ENCODE measurements at places on chromosomes 4 and X.

GRCh38 chr4:8176547-8177399 lies 18.2 kb upstream of the ABLIM2 start:
- peak; percentile 72 for DNase-seq

- no peak for DNase-seq
These were observed 43.3 kb upstream of the STX18 start for GRCh38 chr4:4585012-4585670.

DNA sequence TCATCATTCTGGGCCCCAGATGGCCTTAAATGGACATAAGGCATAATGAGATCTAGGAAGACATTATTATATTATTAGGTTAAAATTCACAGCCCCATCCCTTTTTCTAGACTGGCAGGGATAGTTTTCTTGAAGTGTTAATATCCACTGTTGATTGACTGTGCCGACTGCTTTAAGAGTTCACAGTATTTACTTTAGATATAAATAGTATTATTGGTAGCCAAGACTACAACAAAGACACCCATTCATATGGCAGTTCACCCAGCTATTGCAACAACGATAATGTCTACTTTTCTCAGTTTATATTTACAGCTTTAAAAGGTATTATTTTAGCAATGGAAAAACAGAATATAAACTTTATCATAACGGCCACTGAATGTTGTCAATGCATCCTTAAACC lies 922.2 kb upstream of the POU3F4 start:
- DNase-seq, result no peak

- DNase-seq, result peak; percentile 81
These were observed 2.3 kb upstream of the ZCCHC4 start for GRCh38 chr4:25310066-25310802.

DNA sequence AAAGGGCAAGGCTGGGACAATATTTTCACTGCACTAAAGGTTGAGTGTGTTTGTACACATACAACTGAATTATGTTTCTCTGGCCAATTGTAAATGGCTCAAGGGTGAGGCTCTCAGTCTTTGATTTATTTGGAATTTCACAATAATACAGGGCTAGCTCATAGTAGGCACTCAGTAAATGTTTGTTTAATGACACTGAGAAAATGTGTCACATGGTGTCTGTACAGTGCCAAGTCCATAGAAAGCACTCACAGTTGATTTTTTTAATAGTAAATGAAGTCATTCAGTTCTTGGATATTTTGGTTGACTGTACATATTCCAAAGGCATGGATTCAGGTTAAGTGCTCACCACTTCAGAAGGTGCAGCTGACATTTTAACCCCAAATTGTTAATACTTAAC lies 176.4 kb downstream of the IL1RAPL2 start:
- DNase-seq, result no peak

GRCh38 chr4:154424810-154425484 lies 66.7 kb downstream of the DCHS2 start:
- no peak for DNase-seq

All from GM12865 (cell line).